ENCODE measurements at places on chromosomes 11 and 22. TPM values are rescaled to one million over a fixed set of nuclear protein-coding genes. Genes with fewer than 3 reads are reported as not detected.

GRCh38 chr22:19466126-19466716 lies 12.8 kb downstream of the UFD1 start:
- H3K27ac ChIP-seq, result no peak overlapping the region
- peaks cover 100% of the 10 kb centered on the region for H3K36me3 ChIP-seq
- DNase-seq, result no peak

DNA sequence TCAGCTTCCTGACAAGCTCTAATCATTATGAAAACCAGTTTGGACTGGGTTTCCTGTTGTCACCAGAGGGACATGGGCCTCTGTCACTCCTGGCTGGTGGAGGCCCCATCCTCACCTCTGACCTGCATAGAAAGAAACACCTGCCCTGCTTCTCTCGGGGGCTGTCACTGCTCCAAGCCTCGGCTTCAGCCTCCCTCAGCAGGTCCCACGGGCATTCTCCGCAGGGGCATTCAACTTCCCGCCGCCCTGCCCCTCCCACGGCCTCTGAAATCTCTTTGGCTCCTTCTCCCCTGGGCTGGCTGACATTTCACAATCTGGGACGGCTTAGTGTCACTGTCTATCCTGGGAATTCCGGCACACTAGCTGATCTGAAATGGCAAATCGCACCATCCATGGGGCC lies 257.9 kb downstream of the CTTN start:
- H3K4me1 ChIP-seq, result no peaks in the 10 kb centered on the region
- no peak overlapping the region for H3K27ac ChIP-seq
- H3K4me3 ChIP-seq, result no peak overlapping the region
- DNase-seq, result no peak
- H3K27me3 ChIP-seq, result no peaks in the 10 kb centered on the region
- H3K36me3 ChIP-seq, result no peaks in the 10 kb centered on the region

GRCh38 chr22:35582861-35583670 lies 34.1 kb downstream of the MB start:
- DNase-seq, result no peak
- no peaks in the 10 kb centered on the region for H3K36me3 ChIP-seq

DNA sequence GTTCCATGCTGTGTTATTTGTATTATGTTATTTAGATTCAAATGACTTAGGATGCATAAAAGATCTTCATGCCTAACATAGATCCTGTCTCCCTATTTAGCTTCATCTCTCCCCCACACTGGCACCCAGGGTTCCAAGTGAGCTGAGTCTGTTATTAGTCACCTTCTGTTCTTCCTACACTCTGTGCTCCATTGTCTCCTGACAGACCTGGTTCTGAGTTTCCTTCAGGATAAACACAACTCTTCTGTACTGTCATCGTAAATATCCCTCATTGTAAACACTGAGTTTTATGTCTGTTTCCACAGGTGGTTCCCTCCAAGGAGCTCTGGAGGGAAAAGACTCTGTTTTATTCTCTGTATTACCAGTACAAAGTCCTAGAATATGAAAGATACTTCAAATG lies 8.7 kb downstream of the MMP26 start:
- no peak for DNase-seq
- no peak overlapping the region for H3K4me3 ChIP-seq
- H3K27me3 ChIP-seq, result no peaks in the 10 kb centered on the region
- no peak overlapping the region for H3K27ac ChIP-seq
- H3K4me1 ChIP-seq, result no peaks in the 10 kb centered on the region
- no peaks in the 10 kb centered on the region for H3K36me3 ChIP-seq

The LDHAL6A gene
- total RNA-seq, result not detected

The SLC7A4 gene
- total RNA-seq, result 0.33 TPM
